ENCODE measurements at places on chromosomes 2 and 18.
A peak's percentile ranks its signal among the peaks of the same experiment; 100 is the strongest.

DNA sequence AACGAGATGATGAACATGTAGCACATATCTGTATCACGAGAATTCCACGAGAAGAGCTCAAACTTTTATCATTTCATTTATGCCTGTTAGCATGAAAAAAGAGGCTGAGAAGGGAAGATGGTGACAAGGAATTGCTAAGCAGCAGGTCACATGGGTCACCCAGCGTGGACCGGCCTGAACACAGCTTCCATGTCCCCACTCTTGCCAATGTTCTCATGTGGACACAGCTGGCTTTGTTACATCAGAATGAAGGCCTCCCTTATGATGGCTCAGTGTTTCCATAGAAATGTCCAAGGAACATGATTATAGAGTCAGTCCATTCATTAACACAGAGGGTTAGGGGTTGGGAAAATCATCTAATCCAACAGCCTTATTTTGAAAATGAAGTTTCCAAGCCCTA is 215.4 kb downstream of the CMPK2 start:
- no peak for DNase-seq

DNA sequence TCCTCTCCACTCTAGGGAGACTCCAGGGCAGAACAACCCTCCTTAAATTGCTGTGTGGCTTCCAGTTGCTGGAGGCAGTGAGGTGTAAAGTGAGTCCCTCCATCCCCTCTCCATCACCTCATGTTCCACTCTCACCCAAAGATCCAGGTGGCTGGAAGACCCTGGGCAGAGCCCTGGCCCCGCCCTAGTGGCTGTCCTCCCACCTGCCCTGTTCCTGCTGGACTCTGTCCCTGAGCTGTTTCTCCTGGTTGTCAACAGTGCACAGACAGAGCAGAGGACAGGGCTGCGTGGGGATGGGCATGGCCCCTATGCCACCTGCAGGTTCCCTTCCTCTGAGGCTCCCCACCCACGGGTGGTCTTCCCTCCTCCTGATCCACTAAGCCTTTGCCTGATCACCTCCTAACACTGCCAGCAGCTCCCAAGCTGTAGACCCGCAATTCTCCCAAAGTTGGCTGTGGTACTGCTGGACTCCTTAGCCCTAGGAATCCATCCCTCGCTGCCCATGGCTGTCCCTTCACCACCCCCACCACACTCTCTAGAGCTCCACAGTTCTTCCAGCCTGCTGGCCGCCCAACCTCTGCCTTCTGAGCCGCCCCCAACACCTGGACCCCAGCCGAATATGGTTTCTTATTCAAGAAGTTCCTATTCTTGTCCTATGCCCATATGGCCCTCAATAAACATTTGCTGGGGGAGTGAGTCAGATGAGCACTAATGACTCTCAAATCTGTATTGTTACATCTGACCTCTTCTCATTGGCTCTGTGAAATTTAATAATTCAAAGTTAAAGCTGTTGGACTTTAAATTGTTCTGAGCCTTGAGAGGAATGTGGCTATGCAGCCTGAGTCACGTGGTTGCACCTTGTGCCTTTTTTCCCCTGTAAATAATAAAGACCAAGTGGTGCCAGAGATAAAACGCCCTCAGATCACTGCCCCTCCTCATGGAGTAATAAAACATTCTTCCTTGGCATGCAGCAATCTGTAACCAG is 260.0 kb upstream of the HS6ST1 start:
- no peak for DNase-seq

GRCh38 chr18:12369211-12369610 is 7.8 kb downstream of the AFG3L2 start:
- DNase-seq = no peak

- DNase-seq = no peak
Measured at GRCh38 chr2:122193622-122194021, 438.2 kb downstream of the TSN start.

DNA sequence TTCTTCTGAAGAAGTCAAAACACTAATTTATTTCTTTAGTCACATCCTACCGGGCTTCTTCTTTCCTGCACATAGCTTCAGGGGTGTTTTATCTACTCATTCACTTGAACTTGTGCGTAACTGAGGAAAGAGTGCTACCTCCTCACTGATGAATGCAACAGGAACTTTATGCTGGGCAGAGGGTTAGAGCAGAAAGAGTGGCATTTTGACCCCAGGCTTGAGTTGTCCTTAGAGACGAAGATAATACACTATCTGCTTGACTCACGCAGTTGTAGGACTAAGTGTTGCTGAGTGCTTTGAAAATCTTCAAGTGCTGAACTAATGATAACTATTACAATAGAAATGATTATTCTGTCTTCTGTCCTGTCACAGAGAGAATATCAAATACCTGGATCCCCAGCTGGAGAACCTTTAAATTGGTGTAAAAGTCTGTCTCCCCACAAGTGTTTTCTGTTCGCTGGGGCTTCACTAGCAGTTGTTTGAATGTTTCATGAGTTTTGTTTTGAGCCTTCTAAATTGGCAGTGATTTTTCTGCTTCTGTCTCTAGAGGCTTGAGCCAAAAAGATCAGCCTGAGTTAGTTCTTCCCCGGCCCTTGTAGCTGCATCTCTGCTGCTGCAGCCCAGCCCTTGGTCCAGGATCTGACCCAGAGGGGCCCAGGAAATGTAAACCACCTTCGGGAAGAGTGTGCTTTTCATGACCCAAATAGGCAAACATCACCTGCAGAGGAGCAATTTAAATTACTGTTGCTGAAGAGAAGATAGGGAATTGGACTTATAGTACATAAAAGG is 86.3 kb upstream of the LGALSL start:
- no peak for DNase-seq

- DNase-seq = no peak
Measured at GRCh38 chr18:57027190-57027708, 119.6 kb upstream of the BOD1L2 start.

- DNase-seq = no peak
Measured at GRCh38 chr2:159712929-159713420, 669 bp downstream of the MARCHF7 start.

DNA sequence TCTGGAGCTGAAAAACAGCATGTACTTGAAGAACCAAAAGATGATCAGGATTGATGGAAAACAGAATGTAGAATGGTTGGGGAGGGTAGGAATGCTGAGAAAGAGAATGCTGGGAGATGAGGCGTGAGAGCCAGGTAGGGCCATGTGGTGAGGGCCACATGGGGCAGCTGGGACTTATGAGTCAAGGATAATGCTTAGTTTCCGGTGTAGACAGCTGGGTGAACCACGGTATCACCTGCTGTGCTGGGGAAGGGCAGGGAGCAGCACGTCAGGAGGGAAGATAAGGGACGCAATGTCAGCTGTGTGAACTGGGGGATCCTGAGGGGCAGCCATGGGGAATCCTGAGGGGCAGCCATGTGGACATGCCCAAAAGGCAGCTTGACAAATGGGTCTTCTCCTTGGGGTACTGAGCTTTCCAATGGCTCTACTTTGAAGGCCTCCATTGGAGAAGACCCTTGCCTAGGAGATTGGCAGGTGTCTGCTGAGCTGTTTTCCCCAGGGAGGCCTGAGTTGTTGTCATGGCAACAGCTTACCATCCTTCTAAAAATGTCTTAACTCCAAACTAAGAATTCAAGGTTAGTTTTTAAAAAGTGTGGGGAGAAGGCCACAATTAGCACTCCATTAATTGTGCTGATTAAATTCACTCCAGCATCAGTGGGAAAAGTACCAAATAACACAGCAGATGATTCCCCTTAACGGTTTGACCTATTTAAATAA is 51.1 kb downstream of the MTHFD2 start:
- no peak for DNase-seq

DNA sequence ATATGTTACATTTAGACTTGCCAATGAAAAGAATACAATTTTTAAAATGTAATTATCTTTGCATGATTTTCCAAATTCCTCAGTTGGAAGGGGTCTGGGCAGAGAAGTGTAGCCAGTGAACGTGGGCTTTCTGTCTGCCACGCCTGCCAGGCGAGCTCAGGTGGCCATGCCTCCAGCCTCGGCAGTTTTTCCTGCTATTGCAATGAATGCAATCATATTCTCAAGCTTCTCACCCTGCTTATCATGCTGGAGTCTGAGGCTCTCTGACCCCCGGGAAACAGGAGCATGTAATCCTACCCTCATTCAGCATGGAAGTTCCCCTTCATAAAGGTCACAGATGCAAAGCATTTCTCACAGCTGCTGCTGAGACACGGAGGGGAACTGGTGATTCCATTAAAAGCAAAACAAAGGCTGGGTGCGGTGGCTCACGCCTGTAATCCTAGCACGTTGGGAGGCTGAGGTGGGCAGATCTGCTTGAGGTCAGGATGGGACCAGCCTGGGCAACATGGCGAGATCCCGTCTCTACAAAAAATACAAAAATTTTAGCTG is 154.8 kb downstream of the MBP start:
- no peak for DNase-seq

DNA sequence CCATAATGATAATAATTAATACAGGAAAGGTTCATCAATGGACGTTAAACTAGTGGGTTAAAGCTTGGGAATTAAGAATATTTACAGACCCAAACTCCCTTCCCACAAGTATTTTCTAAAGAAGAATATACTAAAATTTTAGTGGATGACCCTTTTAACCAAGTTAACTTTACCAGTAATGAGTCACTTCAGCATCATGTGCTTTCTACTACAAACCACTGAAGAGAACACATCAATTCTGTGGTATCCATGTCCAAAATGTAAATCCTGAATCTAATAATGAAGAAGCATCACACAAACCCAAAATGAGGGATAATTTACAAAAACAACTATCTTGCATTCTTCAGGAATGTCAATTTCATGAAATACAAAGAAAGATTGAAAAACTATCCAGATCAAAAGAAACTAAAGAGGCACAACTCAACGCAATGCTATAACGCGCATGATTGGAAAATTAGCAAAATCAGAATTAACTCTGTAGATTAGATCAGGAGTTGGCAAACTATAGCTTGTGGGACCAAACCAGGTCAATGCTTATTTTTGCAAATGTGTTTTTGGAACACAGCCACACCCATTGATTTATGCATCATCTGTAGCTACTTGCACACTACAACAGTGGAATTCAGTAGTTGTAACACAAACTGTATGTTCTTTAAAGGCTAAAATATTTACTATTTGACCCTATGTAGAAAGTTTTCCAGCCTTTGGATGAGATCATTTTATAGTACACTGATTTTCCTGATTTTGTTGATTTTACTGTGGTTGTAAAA is 27.5 kb downstream of the COPS8 start:
- DNase-seq = no peak

GRCh38 chr2:98252038-98252773 is 94.0 kb upstream of the CNGA3 start:
- DNase-seq = no peak

- peak; percentile 71 for DNase-seq
Measured at GRCh38 chr2:239465017-239466001, 64.5 kb upstream of the HDAC4 start.

- peak; percentile 48 for DNase-seq
Measured at GRCh38 chr2:127508631-127509034, 17.7 kb downstream of the IWS1 start.

GRCh38 chr2:126264625-126265024 is 391.3 kb upstream of the GYPC start:
- no peak for DNase-seq

DNA sequence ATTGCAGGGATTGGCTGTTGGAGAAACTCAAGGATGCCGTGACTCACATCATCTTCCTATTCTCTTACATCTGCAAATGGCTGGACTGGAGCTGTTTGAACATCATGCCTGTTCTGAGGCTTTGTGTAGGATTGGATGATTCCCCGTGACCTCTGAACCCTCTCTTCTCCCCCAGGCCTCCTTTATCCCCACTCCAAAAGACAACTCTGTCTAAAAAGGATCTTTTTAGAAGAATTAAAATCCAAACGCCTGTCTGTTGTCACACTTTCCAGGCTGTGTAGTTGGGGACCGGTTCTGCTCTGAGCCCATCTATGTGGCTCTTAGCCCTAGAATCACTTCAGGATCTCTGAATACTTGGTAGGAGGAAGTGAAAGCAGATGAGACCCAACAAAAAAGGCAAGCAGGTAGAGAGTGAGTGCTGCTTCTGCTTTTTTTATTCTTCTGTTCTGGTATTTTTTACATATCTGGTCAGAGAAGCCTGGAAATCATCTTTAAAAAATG is 565 bp downstream of the SP140 start:
- no peak for DNase-seq

DNA sequence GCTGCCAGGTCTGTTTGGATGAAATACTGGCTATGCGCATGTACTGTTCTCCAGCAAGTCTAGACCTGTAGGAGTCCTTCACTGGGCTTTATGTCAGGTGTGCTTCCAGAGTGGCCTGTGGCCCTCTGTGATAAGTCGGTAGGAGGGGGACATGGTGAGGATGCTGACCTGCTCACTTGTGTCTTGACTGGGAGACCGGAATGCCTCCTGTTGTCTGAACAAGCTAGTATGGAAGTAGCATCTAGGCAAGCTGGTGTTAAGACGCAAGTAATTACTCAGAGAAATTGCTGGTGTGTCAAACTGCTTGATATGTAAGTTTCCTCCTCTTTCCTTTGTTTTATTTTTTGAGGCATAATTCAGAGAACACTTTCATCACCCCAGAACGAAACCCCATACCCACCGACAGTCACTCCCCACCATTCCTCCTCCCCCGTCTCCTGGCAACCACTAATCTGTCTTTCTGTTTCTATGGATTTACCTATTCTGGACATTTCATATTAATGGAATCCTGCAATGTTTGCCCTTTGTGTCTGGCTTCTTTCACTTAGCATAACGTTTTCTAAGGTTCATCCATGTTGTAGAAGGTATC is 76.4 kb downstream of the TMEM247 start:
- no peak for DNase-seq

- no peak for DNase-seq
Measured at GRCh38 chr2:105925390-105925789, 180.7 kb downstream of the NCK2 start.

GRCh38 chr2:134131681-134132489 is 122.0 kb upstream of the MGAT5 start:
- DNase-seq = no peak

DNA sequence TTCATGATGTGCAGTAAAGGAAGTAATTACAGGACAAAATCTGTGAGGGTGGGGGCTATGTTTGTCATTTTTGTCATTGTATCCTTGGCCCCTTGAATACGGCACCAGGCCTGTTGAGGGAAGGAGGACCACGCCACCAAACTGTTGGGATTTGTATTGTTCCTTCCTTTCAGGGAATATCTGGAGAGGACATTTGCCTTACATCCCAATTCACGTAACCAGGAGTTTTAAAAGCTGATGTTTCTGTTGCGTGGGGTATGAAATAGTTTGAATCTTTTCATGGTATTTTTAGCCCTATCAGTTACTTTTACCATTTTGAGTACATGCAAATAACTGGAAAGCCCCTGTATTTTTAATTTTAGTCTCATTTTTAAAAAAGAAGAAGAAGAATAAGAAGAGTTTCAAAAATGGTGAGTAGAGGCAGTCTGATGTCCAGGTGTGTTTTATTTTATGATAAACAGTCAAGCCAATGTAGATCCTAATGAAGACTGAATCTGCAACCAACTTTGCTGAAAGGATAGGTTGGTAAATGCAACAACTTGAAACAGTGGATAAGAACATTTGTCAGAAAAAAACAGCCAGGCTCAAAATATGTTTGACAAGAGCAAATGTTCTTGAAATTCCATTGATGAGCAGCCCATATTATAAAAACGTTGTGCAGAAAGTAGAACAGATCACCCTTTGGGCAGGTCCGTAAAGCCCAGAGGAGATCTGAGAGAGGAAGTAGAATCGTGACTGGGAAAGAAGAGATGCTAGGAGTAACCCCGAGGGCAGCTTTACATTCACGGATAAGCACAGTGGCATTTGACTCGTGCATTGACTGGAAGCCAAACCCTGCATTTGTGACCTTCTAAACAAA is 54.5 kb downstream of the RASGRP3 start:
- no peak for DNase-seq
